T-helper 9 cell (primary cell): ENCODE measurements at places on chromosomes 13 and 19.

DNA sequence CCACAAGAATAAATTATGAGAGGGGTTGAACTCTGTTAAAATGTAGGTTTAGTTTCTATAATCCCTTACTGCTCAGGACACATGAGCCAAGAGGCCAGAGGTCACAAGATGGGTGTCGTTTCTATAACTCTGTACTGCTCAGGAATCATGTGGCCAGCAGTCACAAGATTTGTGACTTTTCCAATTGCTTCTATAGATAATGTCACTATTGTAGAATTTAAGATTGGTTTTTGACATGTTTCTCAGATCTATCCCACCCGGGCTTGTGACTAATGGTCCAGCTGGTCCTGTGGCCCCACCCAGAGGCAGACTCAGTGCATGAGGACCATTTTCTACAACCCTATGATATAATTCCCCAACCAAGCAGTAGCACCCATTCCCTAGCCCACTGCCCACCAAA lies 662.0 kb upstream of the KLF12 start:
- no peak for DNase-seq

GRCh38 chr19:43599635-43600295 lies 3.4 kb downstream of the ZNF576 start:
- DNase-seq = no peak

- no peak for DNase-seq
These were observed 63.6 kb downstream of the RASA3 start for GRCh38 chr13:114068656-114069318.

- no peak for DNase-seq
These were observed 31.4 kb downstream of the ELF1 start for GRCh38 chr13:40987606-40988280.

DNA sequence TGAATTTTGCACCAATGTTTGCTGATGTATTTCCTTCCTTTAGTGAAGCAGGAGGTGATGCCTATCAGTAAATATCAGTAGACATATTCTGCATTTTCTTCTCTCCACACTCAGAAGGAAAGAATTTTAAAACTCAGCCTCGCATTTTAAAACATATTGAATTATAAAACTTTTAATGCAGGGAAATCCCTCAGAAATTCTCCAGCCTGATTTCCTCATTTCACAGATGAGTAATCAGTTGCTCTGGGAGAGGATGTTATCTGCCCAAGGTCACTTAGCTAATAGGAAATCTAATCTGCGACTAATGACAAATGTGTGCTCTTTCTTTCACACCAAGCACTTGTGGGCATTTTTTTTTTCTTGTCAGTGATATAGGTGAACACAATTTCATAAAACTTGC lies 320.6 kb downstream of the ITGBL1 start:
- no peak for DNase-seq

- no peak for DNase-seq
These were observed 138.2 kb downstream of the DCLK1 start for GRCh38 chr13:35992964-35993363.

DNA sequence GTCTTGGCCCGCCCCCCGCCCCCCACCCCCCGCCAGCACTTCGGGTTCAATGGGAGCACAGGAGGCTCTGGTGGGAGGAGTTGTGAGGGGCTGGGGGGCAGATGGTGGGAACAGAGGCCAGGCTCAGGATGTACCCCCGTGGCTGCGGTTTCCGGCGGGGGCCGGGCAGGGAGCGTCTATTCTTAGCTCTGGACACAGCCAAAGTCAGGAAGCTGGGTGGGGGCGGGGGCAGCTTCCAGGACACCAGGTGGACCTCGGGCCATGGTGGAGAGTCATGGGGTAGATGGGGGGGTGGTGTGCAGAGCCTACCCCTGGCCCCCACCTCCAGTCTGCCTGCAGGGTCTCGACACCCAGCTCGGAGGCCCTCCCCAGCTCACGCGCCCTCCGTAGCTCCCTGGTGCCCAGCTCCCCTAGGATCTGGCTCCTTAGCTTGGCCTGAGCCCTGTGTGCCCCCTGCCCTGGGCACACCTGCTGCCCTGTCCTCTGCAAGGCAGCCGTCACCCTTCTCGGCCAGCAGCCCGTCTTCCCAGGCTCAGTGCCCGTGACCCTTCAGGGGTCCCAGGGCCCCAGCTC lies 2.2 kb upstream of the TBXA2R start:
- DNase-seq = no peak

- DNase-seq = no peak
These were observed 575.8 kb upstream of the KLF12 start for GRCh38 chr13:74710006-74710405.

DNA sequence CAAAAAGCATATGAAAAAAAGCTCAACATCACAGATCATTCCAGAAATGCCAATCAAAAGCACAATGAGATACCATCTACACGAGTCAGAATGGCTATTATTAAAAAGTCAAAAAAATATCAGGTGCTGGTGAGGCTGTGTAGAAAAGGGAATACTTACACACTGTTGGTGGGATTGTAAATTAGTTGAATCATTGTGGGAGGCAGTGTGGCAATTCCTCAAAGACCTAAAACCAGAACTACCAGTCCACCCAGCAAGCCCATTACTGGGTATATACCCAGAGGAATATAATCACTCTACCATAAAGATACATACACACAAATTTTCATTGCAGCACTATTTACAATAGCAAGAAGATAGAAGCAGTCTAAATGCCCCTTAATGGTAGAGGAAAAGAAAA lies 529.9 kb downstream of the SLITRK1 start:
- DNase-seq = no peak

DNA sequence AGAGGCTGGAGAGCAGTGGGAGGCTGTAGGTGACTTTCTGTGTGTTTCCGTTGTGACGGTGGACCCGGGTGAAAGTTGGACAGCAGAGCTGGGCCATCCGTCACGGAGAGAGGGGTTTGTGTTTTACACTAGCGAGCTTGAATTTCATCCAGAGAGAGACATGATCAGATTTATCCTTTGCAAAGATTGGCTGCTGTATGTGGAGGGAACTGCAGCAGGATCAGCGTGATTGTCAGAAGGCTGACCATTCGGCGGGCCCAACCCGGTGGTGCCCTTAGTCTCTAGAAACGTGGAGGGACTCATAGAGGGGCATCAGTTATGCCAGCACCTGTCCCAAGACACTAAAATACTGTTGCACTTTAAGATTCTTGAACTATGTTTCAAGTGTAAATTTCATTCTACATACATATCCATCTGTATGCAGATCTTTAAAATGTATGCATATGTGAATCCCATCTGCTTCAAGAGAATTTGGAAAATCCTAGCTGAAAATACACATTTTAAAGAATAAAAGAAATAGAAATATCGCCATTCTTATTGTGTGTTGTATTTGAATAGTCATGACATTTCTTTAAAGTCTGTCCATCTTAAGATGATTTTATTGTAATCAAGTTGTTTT lies 7.0 kb downstream of the FAM124A start:
- DNase-seq = no peak
